ENCODE measurements at places on chromosomes 1 and 21.

DNA sequence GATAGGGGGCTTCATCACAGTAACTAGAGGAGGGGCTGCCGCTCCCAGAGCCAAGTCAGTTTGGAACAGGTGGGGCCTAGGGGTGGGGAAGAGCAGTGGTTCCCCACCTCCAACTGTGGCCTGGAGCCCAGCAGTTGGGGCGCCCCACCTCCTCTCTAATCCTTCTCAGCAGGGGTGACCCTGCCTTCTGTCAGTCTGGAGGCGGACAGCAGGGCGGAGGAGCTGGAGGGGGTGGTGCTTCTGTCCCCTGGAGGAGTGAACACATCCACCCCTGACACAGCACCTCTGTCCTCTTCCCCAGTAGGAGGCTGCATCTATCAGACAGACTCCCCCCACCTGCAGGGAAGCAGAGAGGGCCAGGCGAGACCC, 73.8 kb downstream of the MRPL37 start:
- no peak for DNase-seq

- no peak for DNase-seq
Measured at GRCh38 chr1:119428991-119429390, 14.0 kb downstream of the HSD3B2 start.

DNA sequence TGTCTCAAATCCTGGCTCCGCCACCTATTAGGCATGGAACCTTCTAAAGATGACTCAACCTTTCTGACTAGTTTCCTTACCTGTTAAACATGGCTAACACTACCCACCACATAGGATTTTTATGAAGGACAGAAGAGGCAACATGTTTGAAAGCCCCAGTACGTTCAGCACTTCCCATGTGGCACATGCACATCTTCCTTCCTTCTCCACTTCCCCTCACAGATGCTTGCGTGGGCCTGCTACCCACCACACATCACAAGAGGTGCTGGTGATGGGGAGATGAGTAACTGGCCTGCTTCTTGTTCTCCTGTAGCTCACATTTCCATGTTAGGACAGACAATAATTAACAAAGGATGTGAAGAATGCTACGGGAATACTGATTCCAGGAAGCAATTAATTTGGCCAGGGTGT, 7.1 kb downstream of the ZBTB21 start:
- DNase-seq: no peak

DNA sequence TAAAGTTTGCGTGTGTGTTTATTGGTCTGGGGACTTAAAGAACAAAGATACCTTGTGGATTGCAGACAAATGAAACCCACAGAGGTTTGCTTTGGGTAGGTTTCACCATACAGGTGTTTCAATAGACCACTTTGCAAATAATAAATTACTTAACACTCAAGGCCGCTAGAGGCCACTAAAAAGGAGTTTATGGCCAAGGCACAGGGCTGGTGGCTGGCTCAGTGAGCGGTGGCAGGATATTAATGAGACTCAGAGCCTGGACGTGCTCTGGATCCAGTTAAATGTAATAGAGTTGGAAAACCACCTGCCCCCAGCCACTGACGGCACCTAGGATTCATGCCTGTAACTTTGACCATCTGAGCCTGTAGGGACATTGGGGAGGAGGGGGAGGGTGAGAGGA, 44.5 kb downstream of the LRRC38 start:
- DNase-seq: no peak

DNA sequence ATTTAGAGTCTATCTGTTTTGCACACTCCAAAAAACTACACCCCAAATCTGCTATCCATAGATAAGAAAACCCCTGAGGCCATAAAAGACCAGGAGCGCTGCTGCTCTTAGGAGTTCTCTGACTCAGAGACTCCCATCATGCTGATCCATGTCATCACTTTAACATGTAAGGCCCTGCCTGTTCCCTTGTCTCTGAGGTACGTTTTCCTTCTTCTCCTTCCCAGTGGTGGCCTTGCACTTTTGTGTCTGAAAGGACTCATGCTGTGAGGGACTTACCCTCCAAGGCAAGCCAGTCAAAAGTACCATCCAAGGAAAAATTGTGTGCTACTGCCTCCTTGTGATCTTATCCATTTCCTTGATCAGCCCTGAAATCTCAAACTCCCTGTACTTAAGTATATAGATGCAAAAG, 427.4 kb upstream of the NCAM2 start:
- DNase-seq: no peak

GRCh38 chr1:26351590-26352337, 2.2 kb downstream of the CRYBG2 start:
- no peak for DNase-seq

GRCh38 chr1:39988618-39989343, 33.8 kb downstream of the MFSD2A start:
- DNase-seq: no peak

GRCh38 chr1:117501281-117501680, 104.6 kb upstream of the TENT5C start:
- DNase-seq: no peak

- no peak for DNase-seq
Measured at GRCh38 chr1:34412598-34413370, 236.1 kb downstream of the C1orf94 start.

GRCh38 chr1:179366093-179366800, 476 bp downstream of the AXDND1 start:
- DNase-seq: peak; percentile 30

DNA sequence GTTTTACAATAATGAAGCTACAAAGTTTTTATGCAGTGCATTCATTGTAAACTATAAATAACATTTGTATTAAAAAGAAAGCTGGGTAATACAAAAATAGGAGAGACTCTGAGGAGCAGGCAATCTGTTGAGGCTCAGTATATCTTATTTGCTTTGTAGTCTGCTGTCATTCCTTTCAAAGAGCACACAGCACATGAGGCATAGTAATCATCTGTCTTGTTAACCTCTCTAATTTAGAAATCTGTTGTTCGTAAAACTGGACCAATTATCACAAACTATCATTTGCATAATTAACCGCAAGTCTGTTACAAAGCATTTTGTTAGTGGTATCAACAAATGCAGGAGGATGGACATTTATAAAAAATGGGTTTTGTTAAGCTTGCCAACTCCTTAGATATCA, 51.0 kb downstream of the SELENOF start:
- DNase-seq: no peak

DNA sequence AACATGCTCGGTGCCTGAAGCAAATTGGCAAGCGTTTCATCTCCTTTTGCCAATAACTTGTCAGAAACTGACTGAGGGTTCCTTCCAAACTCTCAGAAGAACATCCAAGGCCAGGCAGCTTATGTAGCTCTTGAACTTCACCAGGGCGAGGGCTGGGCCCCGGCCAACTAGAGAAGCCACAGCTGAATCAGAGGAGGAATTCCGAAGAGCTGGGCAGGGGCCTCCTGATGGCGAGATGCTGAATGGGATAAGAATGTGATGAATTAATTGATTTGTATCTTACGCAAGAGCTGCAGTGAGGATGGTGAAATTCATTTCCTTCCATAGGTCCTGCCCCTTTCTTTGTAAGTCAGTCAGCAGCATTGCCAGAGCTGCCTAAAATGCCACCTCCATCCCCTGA, 345.8 kb downstream of the KIF26B start:
- DNase-seq: no peak

GRCh38 chr1:243738020-243738419, 112.0 kb downstream of the AKT3 start:
- no peak for DNase-seq

DNA sequence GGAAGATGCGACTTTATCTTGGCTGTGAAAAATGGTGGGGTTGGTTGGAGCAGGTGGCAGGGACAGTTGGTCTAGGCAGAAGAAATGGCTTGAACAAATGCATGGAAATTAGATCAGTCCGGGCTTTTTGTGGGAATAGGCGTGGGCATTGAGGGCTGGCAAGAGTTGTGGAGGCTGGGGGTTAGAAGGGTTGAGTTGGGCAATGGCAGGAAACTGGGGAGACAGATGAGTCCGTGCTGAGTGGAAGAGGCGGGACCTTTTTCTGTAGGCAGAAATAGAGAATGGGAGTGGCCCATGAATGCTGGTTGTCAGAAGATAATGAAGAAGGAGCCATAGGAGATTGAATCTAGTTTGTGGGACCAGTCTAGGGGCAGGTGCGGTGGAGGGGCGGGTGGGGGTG, 6.9 kb downstream of the PDPN start:
- no peak for DNase-seq

All from CD4-positive, alpha-beta T cell treated with Interleukin-17A for 4 hours (primary cell).